ENCODE measurements at places on chromosomes 1 and 21.

- no peak for DNase-seq
Measured at GRCh38 chr1:47424336-47424982, 8.4 kb downstream of the FOXE3 start.

GRCh38 chr1:154802982-154803920 is 66.8 kb downstream of the KCNN3 start:
- DNase-seq: no peak

GRCh38 chr1:219324171-219324570 is 150.5 kb downstream of the LYPLAL1 start:
- DNase-seq: no peak

- no peak for DNase-seq
Measured at GRCh38 chr1:19321071-19321470, 8.9 kb downstream of the SLC66A1 start.

DNA sequence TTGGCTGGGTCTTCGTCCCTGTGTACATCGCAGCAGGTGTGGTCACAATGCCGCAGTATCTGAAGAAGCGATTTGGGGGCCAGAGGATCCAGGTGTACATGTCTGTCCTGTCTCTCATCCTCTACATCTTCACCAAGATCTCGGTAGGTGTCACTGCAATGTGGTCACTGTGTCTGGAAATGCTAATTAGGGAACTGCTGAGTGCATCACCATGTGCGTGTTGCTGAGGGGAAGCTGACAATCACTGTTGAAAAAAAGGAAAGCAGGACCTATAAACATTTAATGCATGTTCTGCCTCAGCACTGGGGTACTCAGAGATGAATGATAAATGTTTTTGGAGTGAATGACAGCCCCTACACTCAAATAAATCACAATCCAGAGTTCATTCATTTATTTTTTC is 6.8 kb downstream of the SLC5A9 start:
- DNase-seq: no peak
